ENCODE measurements at places on chromosomes 2 and 18.

GRCh38 chr2:75208738-75209137, 9.4 kb upstream of the TACR1 start:
- no peak for DNase-seq

DNA sequence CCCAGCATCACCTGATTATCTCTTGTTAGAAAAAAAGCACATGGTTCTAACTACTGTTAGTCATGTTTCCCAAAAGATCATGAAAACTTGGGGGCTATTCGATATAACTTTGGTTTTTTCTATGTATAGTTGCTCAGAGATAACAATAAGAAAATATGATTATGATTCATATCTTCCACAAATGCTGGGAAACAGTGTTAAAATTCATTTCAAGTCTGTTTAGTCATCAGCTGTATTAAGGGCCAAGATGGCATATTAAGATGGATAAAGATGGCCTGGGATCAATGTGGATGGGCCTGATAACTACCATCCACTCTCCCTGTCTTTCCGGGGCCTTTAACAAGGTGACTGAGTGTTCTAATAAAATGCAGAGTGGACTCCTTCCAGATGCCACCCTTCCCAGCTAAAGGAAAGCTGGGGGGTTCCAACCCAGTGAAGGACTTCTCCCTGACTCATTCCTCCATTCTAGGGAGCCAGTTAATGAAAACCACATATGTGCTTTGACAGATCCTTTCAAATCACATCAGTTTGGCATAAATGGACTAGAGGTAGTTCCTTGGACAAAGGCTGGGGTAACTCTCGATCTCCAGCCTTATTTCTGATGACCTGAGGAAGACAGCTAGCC, 221.6 kb downstream of the VAPA start:
- DNase-seq, result no peak

- no peak for DNase-seq
Measured at GRCh38 chr2:36374585-36374984, 19.0 kb downstream of the CRIM1 start.

- DNase-seq, result no peak
Measured at GRCh38 chr2:136059036-136059472, 58.9 kb downstream of the CXCR4 start.

GRCh38 chr2:29544917-29545316, 376.5 kb downstream of the ALK start:
- DNase-seq, result no peak
